ENCODE measurements at places on chromosomes 16 and 17.

- DNase-seq, result no peak
Observed at GRCh38 chr17:8124350-8125153, 646 bp upstream of the HES7 start.

DNA sequence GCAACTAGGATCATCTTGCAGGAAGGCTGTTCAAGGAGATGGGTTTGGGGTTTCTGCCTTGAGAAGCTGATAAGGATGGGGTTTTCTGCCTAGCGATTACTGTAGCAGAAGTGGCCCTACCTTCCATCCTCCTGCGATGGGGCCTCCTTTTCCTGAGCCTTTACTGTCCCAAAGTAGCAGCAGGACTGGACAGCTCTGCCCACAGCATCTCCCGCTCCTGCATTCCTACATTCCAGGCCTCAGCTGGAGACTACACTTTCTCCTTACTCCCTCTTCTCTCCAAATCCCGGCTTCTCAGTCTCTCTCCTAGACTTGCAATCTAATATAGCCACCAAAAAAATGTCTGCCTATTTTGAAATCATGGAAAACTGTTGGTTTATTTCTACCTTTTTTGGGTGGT is 355.4 kb downstream of the CA10 start:
- no peak for DNase-seq

DNA sequence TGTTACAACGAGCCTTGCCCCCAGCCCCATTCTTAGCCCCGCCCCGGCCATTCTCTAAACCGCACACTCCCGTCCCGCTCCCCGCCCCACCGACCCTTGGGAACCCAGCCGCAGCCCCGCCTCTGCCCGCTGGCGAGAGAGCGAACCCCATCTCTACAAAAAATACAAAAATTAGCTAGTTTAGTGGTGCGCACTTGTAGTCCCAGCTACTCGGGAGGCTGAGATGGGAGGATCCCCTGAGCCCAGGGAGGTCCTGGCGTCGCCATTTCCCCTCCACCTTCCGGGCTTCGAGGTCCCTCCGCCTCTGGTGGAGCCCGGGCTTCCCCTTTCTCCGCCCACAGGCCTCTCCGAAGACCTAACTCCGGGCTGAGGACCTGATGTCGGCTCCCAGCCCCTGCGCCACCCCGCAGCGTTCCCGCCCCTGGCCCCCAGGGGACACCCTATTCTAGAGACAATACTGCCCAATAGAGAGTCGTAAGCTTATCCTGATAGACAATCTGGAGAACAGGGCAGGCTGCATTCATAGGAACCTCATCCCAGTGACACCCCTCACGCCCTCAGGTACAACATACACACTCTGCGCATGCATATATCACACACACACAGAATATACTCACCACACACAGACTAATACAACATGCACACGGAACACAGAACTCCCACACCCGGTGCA is 480 bp upstream of the PROCA1 start:
- DNase-seq, result no peak

DNA sequence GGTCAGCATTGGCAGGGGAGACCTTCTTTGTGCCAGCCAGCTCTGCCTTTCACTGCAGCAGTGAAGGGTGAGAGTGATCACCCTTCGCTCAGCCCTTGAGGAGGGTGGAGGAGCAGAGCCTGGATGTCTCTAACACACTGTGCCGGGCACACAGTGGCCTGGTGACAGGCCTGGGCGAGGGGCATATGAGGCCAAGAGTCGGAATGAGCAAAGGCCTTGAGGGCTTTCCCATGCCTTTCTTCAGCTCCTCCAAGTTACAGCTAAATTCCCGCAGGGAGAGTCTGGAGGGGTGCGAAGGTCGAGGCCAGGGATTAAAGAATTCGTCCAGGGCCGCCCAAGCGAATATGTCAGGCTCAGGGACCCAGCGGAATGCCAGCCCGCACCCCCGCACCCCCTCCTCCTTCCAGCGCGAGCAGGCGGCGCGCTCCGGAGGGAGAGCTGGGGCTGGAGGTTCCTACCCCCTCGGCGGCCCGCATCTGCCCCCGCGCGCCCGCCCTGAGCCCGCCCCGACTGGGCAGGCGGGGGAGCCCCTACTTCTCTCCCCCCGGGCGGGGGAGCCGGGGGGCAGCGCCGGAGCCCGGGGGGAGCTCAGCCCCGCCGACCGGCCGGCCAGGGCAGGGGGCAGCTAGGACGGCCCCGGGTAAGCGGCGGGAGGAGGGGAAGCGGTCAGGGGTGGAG is at the start of gene RASL10B:
TSS of gene RASL10B (plus strand) at position 401 of the 678 bp plus-strand sequence. CDS start 3,546 bp downstream, outside the sequence.
- DNase-seq, result peak; percentile 89

DNA sequence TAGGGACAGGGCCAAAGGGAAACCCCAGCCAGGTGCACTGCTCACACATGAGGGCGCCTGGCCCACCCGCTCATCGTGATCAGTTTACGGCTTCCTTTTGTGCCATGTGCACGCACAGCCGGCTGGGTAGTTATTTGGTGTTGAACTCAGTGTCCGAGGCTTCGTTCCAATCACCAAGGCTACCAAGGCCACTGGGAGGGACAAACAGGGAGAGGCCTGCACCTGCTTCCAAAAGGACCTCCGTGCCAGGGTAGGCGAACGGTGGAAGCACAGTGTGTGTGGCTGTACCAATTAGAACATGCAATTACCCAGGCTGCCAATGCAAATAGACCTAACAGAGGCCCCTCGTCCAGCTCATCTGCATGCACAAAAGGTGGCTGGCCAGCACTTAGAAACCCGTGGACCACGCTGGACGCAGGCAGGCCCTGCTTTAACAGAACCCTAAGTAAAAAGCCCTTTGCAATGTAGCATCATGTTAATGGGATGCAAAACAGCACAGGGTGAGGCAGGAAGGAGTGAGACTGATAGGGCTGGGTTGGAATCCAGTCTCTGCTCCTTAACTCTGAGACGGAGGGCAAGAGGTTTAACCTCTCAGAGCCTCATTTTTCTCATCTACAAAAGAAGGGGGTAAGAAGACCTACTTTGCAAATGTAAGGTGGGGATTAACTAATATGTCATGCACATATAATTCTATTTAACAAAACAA is 204.0 kb downstream of the XYLT1 start:
- no peak for DNase-seq

DNA sequence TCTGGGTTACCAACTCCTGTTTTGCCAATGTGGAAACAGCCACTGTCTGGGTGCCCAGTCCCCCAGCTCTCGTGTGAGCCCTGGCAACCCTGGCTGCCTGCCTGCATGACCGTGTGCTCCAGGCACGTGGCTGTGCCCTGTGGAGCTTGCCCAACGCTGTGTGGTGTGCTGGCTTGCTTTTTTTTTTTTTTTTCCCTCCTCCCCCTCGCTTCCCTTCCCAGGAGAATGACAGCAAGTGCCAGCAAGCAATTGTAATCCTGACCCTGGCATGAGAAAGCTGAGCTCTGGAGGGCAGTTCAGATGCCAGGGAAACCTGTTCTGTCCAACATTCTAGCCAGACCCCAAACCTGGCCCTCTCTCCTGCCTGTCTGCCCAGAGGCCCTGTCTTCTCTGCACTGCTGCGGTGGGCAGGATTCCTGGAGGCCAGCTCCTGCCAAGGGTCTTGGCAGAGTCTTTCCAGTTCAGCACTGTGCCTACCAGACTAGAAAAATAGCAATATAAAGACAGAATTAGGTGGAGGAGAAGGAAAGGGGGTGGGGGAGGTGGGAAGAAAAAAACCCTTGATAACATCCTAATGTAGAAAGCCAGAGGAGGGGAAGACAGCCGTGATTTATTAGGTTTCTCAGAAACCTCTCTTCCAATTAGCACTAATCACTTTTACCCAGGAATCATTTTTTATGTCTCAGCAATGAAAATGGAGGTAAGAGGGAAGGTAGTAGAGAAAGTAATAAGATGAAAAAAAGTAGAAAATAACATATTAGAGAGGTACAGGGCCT is 9.0 kb downstream of the HLF start:
- no peak for DNase-seq

- no peak for DNase-seq
Observed at GRCh38 chr16:15798671-15799070, 58.2 kb downstream of the MYH11 start.

- no peak for DNase-seq
Observed at GRCh38 chr17:57670769-57671569, 74.1 kb downstream of the CCDC182 start.

DNA sequence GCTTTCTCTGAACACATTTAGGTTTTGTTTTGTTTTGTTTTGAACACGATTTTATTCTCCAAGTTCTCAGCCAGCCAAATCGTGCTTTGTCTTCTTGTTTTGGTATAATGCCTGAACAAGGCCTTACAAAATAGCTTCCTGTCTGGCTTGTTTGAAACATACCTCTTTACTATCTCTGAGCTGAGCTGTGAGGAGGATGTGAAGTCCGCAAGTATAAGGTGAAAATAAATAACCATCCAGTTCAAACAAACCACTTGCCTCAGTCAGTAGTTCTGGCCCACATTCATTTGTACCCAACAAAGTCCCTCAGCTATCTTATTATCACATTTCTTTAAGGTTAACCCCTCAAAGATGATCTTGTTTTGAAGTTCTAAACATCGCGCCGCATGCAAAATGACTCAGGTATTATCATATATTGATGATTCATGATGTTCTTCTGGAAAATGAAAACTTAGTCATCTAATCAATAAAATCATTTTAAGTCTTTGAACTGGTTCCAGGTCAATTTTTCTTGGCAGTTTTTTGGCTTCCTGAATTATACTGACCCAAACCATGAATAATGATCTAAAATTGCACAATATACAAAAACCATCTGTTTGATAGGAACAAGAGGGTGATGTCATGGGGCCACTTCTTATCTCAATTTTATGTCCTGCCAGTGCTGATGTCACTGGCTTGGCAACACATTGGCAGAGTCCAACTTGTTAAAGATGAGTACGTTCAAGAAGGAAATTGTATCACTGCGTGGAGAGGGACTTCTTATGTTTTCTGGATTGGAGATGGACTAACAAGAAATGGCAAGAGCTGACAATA is 694.3 kb downstream of the KCNJ2 start:
- DNase-seq, result no peak

GRCh38 chr17:77321649-77322513 is 181.1 kb downstream of the SEC14L1 start:
- no peak for DNase-seq

DNA sequence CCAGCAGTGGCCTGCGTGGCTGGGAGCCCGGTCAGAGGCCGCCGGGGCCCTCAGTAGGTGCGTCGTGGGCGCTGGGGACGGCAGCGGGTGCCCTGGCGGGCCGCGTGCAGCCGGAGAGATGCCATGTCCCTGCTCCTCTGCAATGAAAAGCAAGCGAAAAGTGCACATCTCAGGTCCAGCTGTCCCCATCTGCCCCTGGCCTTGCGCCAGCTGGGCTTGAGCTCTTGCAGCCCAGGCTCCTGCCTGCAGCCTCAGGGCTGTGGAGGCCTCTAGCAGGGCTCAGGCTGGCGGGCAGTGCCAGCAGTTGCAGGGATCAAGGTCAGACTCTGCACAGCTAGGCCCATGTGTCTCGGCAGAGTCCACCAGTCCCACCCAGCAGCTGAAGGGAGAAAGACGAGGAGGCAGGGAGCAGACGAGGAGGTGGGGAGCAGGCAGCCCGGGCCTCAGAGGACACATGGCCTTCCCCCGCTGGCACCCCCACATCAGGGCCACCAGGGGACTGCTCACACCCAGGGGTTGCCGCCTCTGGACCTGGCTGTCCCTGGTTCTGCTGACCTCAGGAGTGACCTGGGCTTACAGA is 11.2 kb downstream of the SLC16A3 start:
- DNase-seq, result no peak

- no peak for DNase-seq
Observed at GRCh38 chr17:66847704-66848103, 12.8 kb downstream of the CACNG5 start.

GRCh38 chr17:54785643-54786268 is 114.9 kb upstream of the TOM1L1 start:
- no peak for DNase-seq

DNA sequence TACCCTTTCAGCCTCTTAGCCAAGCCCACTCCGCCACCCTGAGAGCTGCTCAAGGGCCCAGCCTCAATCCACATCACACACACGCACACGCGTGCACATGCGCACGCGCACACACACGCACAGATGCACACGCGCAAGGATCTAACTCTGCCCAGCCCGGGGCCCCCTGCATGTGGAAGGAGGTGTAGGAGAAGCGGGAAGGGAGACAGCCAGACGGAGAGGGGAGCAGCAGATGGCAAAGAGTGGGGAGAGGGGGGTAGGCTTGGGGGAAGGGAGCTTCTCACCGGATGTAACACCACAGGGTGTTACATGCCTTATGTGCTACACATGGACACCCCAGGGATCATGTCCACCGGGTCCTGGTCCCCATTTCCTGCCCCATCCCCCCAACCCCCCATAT is 15.3 kb downstream of the DLG4 start:
- DNase-seq, result no peak
